ENCODE measurements at places on chromosomes 1 and 21. TPM values are rescaled to one million over a fixed set of nuclear protein-coding genes. Genes with fewer than 3 reads are reported as not detected.

- DNase-seq: peak; percentile 29
Measured at GRCh38 chr1:62082456-62083363, 111.9 kb upstream of the L1TD1 start.

DNA sequence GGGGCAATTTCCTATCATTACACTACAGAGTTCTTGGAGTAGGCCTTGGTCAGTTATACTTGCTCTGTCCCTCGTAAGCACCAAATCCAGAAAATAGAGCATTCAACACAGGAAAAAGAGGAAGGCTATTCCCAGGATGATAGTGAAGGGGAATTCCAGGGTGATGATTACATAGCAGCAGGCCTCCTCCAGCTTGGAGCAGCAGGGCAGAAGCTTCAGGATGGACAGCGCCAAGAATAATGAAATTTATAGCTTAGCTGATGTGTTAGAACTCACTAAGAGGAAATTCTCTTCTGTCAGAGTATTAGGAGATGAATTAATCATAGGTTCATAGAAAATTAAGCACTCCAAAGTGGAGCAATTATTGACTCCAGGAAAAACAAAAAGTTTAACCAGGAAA is 10.8 kb upstream of the SMAP2 start:
- peak; percentile 24 for DNase-seq

DNA sequence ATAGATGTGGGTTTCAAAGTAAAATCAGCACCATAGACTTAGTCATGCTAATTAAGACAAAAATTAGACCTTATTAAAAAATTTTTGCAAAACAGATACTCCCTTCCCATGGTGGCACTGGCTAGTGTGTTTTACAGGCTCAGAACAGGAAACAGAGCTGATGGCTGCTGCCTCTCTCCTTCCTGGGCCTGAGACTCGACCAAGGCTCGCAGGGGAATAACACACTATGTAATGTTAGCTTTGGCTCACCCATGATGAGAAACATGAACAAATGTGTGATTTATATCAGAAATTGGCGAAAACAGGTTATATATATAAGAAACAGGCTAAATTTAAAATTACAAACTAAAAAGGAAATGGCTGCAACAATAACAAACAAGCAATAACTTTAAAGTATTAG is 50.7 kb downstream of the ERG start:
- no peak for DNase-seq

- DNase-seq: no peak
Measured at GRCh38 chr1:183901748-183902330, 96.9 kb downstream of the RGL1 start.

SLAMF9 gene
- not detected for total RNA-seq

Measured in Caki2 (cell line).